Esophagus squamous epithelium (tissue), 5 donors: ENCODE measurements at places on chromosomes 2 and 18. TPM values are rescaled to one million over a fixed set of nuclear protein-coding genes. Genes with fewer than 3 reads are reported as not detected.
A peak's percentile ranks its signal among the peaks of the same experiment; 100 is the strongest.

TMEM247 gene
- total RNA-seq: not detected

SLC30A3 gene
- total RNA-seq: 0.19 TPM

RESP18 gene
- not detected for total RNA-seq

DNAJC5G gene
- not detected for total RNA-seq

APLF gene
- 4.5 TPM for total RNA-seq

GRCh38 chr2:120754067-120754960 lies 18.6 kb downstream of the GLI2 start:
- no peak for DNase-seq

GRCh38 chr2:130756053-130756873 lies 923 bp downstream of the AMER3 start:
- DNase-seq: no peak

- DNase-seq: no peak
These were observed 883 bp upstream of the EHBP1 start for GRCh38 chr2:62704654-62705006.

DNA sequence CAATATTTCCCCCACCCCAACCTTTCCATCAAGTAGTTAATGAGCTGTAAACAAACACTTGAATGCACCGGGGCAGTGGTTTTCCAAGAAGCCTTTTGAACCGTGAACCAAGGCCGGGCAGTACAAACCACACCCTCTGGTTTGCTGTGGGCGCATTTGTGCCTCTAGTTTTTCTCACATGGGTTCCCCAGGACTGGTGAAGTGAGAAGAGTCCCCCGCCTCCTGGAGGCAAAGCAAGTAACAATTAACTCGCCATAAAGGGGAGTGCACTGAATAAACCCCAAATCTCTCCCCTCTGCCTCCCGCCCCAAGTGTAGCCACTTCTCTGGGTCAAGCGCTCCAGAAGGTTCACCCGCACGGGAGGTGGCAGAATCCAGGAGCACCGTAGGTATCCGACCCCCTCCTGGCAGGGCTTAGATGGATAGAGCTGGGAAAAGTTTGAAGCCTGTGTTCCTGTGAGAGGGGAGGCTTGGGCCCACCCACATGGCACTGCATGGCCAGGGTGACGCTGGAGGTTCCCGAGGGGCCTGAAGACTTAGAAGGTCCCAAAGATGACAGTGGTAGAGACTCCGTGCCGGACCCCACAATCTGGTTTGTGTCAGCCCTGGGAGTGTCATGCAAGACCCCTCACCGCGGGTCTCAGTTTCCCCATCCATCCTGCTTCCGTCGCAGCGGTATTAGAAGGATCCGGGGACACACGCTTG lies 182.2 kb downstream of the SMAD2 start:
- no peak for DNase-seq

- no peak for DNase-seq
These were observed 230.0 kb upstream of the CXCR4 start for GRCh38 chr2:136347981-136348380.

- no peak for DNase-seq
These were observed 116.7 kb upstream of the AGAP1 start for GRCh38 chr2:235377176-235377575.

GRCh38 chr18:32674491-32674890 lies 98.3 kb downstream of the KLHL14 start:
- no peak for DNase-seq

GRCh38 chr2:7094231-7094741 lies 177.1 kb downstream of the RNF144A start:
- no peak for DNase-seq

DNA sequence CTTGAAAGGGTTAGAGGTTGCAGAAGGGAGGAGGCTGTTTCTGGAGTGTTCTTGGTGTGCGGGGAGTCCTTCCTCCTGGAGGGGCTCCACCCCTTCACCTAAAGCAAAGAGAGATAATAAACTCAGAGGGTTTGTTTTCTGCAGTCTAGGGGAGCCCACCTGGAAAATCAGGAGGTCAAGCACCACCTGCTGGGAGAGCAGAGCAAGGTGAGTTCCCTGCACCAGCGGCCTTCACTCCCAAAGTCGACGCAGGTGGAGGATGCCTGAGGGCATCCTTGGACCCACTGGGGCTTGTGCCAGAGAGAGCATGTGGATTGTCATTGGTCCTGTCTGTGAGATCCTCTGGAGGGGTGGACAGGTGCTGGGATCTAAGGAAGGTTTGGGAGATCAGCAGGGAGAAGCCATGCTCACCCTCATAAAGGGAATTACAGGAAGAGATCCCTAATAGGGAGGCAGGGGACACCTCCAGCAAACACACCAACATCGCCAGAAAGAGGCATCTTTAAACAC lies 116.7 kb downstream of the KCNF1 start:
- no peak for DNase-seq

- DNase-seq: peak; percentile 86
These were observed 463 bp downstream of the PPP1CB start for GRCh38 chr2:28751956-28752630.

DNA sequence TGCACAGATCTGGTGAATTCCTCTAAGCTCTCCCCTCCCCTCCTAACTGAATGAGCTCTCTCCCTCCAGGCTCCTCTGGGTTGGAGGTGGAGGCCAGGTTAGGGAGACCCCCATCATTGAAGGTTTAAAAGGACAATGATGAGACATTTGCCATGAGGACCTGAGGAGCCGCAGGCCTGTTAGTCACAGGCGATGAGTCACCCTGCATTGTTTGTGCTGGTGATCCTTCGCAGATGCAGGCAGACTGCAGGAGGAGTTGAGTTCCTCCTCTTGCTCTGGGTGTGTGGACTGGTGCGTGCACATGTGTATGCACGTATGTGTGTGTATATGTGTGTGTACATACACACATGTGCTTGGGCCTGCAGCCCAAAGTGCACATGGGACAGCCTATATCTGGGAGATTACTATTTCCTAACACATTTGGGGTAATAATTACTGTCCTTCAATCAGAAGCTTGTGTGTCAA lies 42.0 kb downstream of the MCFD2 start:
- peak; percentile 20 for DNase-seq

DNA sequence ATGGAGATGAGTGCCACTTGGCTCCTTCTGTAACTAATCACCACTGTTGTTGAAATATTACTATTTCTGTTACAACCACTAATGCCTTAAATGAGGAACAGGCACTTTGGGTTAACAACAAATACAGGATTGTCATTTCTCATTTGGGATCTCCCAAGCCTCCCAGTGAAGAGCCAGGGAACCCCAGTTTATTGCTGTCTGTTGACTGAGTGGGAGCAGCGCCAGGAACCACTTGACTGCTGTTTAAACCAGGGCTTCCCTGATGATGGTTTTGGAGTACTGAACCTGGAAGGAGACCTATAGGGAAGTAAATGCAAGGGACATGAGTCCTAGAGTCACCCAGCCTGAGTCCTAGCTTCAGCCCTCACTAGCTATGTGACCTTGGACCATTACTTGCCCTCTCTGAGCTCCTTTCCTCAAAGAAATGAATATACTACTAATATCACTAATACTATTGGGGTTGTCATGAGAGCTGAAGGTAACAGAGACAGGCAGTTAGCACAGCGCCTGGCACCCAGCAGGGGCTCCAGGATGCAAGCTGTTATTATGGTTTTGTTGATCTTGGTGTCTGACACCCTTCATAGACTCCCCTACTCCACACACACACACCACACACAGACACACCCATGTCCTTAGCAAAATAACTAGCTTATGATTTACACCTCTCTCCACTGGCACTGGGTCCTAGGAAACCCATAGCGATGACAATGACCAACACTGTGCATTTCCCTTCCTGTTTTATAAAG lies 104.2 kb upstream of the FZD7 start:
- no peak for DNase-seq

- no peak for DNase-seq
These were observed 295.9 kb upstream of the CRIM1 start for GRCh38 chr2:36059691-36060090.

DNA sequence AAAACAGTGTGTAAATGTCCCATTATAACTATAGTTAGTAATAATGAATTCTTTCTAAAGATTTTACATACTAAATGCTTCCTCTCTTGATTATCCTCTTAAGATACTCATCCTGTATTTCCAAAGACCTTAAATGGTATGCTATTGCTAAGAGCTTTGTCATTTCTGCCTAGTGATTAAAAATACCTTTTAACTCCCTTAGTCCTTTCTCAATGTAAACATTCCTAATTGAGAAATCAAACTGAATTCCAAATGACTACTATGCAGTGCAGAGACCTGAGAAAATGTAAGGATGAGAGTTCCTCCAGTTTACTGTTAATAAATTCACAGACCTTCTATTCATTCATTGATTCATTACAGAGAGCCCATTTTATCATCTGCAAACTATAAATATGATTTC lies 86.9 kb downstream of the SOS1 start:
- DNase-seq: no peak

DNA sequence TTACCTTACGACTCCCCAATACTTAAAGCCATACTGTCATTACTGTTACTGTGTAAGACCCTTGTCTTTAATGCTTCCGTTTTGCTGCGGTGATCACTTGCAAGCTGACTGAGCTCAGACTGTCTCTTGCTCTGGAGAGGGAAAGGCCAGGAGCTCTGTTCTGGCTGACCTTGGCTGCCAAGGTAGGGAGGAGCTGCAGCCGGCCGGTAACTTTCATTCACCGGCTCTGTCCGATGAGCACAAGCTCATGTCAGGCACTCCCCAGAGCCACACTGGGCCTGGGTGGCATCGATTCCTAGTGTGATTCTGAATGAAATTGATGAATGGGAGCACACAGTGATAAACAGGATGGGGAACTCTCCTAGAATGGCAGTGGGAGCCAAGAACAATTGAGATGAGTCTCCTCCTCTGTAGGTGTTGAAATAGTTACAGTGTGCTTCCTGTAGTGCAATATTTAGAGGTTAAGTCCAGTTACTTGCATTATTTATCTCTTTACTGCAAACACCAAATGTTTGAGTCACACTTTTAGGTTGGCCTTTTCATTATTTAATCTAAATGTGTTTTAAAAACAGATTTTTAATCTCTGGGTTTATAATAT lies 100.9 kb downstream of the ATP9B start:
- DNase-seq: no peak
